ENCODE measurements at places on chromosomes 1 and 21. TPM values are rescaled to one million over a fixed set of nuclear protein-coding genes. Genes with fewer than 3 reads are reported as not detected.

DNA sequence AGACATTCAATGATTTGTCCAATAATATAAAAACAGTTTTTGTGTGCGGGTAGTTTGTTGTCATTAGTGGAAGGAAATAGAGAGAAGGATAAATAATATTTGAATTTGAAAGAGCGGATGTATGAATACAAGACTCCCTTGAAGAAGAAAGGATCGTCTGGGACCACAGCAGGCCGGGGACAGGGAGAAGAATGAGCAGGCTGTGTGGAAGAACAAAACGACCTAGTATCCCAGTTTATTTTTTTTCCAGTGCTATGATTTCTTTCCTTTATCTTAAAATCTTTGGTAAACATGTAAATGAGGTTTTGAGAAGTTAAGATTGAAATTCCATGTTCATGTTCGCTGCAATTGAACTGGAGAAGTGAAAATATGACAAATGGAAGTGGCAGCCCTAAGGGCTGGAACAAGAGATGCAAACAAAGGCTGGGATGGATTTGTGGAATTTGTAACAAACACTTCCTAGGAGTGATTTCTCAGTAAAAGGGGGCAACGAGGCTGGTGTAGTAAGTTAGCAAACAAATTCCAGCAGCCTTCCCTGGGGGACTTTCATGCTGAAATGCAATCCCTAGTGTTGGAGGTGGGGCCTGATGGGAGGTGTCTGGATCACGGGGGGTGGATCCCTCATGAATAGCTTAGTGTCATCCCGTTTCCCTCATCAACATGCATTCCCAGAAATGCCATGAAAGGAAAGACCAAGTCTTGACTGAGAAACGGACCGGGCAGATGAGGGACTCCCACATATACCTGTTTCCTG, 10.2 kb upstream of the IFI16 start:
- peaks cover 2% of the 10 kb centered on the region for H3K27me3 ChIP-seq
- peak; percentile 88 for DNase-seq
- H3K27ac ChIP-seq, result peak overlapping the region; percentile 94
- H3K4me3 ChIP-seq, result peak overlapping the region; percentile 76

GRCh38 chr21:44793592-44794374, 7.8 kb downstream of the UBE2G2 start:
- no peak for DNase-seq
- peaks cover 17% of the 10 kb centered on the region for H3K36me3 ChIP-seq
- H3K4me1 ChIP-seq, result peaks cover 12% of the 10 kb centered on the region
- no peaks in the 10 kb centered on the region for H3K27me3 ChIP-seq
- H3K4me3 ChIP-seq, result no peak overlapping the region
- H3K27ac ChIP-seq, result no peak overlapping the region

DNA sequence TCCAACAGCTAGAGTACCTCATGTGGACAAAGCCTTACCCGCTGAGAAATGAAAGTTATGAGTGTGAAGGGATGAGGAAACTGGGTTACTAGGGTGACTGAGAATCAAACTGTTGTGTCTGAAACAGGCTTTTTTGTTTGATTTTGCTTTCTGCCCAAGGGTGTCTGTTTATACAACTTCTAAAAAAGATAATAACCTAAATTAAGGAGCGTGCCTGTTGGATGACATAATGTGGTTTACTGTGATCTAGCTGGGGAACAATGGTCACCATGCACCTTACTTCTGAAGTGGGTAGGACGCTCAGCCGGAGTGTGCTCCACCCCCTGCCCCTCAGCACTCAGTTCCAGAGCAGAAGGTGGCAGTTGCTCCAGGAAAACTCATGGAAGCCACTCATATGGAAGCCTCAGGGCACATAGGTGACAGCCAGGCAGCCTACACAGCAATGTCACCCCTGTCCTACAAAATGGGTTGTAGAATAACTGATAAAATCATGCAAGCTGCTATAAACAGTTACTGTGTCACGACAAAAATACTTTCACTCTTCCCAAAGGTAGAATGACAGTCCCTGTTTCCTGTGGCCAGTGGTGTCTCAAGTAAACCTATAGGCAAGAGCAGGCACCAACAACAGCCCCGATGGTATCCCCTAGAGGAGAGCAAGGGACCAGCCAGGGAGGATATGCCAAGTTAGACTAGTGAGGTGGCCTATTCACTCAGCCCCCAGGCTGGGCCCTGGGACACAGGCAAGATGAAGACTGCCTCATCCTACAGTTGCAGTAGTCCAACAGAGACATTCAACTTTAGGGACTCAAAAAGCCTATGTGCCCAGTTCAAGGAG, 29.3 kb downstream of the SIPA1L2 start:
- H3K36me3 ChIP-seq, result peaks cover 8% of the 10 kb centered on the region
- no peak overlapping the region for H3K4me3 ChIP-seq
- H3K27me3 ChIP-seq, result no peaks in the 10 kb centered on the region
- peaks cover 16% of the 10 kb centered on the region for H3K4me1 ChIP-seq
- no peak overlapping the region for H3K27ac ChIP-seq

- no peak overlapping the region for H3K4me3 ChIP-seq
- H3K27ac ChIP-seq, result no peak overlapping the region
- DNase-seq, result no peak
Observed at GRCh38 chr1:174157157-174157806, 2.0 kb upstream of the RABGAP1L start.

DNA sequence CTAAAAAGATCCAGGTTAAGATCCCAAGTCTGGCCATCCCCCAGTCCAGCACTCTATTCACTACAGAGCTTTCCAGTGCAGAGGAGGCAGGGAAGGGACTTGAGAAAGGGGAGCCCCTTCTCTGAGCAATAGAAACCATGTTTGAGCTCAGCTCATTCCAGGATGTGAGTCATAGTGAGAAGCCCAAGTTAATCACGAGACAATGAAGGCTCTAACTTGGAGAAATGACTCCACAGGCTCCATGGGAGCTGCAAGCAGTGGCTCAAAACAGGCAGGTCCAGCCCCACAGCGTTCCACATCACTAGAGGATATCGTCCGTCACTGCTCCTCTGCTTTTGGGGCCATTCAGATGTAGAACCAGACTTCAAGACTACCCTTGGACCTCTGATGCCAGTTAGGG, 59.1 kb downstream of the CAMK2N1 start:
- H3K27me3 ChIP-seq, result peaks cover under 1% of the 10 kb centered on the region
- peaks cover 7% of the 10 kb centered on the region for H3K4me1 ChIP-seq
- H3K4me3 ChIP-seq, result no peak overlapping the region
- peaks cover 2% of the 10 kb centered on the region for H3K36me3 ChIP-seq

- no peak overlapping the region for H3K27ac ChIP-seq
- DNase-seq, result no peak
- peaks cover 61% of the 10 kb centered on the region for H3K27me3 ChIP-seq
- H3K4me3 ChIP-seq, result no peak overlapping the region
- H3K4me1 ChIP-seq, result peaks cover 28% of the 10 kb centered on the region
- no peaks in the 10 kb centered on the region for H3K36me3 ChIP-seq
Observed at GRCh38 chr1:228463009-228463558, 24.1 kb upstream of the RNF187 start.

DNA sequence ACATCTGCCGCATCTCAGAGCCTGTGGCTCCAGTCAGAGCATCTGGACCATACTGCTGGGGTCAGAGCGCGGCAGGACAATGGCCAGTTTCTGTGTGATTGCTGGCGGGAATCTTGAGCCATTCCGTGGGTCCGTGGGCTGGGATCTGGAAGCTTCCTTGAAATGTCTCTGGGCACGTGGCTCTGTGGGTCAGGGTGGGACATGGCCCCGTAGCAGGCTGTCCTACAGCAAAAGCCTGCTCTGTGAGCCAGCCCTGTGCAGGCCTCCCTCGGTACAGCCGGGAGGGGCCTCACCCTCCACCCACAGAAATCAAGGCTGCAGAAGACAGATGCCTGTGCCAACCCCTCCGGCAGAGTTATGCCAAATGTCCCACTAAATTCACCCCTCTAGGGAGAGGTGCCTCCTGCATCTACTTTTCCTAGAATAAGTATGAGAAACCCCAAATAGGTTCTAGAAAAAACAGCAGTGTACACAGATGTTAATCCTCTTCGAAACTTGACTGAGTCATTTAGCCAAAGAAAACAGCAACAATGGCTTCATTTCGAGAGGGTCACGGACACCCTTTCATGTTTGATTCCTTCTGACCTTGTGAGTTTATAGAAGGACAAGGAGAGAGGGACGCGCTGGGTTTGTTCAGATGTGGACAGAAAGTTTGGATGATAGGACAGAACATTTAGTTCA, 27.8 kb downstream of the COL18A1 start:
- H3K4me1 ChIP-seq, result peaks cover 69% of the 10 kb centered on the region
- H3K4me3 ChIP-seq, result no peak overlapping the region
- H3K36me3 ChIP-seq, result peaks cover 2% of the 10 kb centered on the region
- no peak for DNase-seq
- H3K27me3 ChIP-seq, result no peaks in the 10 kb centered on the region

DNA sequence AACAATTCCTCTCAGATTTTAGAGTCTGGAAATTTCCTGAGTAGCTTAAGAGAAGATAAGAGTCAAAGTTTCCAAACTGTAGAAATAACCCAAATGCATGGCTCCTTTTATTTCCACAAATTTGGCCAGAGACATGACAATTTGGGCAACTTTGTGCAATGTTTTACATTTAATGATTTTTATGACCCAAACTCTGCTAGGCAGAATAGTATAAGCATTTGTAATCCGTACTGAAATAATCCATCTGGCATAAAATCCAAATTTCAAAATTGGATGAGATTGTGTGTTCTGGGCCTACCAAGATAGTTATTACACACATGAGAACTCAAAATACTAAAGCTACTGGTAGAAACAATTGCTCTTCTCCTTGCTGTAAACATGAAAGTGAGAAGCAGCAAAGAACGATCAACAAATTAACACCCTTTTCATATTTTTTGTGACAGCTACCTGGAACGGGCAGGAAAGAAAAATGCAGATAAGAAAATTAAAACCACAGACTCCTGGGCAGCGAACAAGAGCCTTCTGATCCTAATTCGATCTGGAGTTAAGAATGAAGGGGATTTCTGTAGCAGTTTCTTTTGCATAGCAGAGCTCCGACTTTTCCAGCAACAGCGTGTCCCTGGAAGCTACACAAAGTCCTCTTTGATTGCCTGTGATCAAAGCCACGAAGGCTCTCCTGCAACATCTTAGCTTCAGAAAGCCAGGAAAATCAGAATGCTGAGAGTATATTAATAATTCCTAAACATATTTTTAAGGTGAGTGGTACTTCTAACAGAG, 191.2 kb downstream of the GRIK1 start:
- peaks cover 9% of the 10 kb centered on the region for H3K4me1 ChIP-seq
- no peak overlapping the region for H3K27ac ChIP-seq
- no peak overlapping the region for H3K4me3 ChIP-seq
- peaks cover 31% of the 10 kb centered on the region for H3K27me3 ChIP-seq
- no peak for DNase-seq

- H3K27ac ChIP-seq, result no peak overlapping the region
- no peak for DNase-seq
- H3K36me3 ChIP-seq, result no peaks in the 10 kb centered on the region
Observed at GRCh38 chr1:21594935-21595897, 73.9 kb downstream of the RAP1GAP start.

DNA sequence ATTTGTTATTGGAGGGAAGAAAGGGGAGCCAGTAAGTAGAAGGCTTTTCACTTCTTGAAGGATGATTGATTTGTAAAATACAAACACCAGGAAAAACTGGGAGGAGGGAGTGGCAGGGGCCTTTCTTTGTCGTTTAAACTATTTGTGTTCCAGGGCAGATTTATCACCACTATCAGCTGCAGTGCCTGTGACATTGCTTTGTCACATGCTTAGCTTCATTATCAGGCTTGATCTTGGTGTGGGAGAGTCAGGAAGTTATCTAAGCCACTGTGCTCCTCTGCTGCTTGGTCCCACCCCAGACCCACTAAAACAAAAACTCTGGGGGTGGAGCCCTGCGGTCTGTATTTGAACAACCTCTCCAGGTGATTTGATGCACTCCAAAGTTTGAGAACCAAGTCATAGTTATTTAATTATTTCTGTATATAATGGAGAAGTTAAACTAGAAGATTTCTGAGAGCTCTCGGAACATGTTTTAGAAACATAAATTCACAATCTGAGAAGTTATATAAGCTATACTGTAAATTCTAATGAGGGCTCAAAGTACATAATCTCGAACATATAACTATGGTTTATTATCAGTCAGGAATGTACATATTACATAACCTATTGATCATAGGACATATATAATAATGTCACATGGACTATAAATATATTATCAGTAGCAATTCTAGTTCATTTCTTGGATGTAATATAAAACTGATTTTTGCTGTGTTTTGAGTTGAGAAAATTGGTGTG, 87.9 kb downstream of the CDC14A start:
- no peak for DNase-seq
- peaks cover 1% of the 10 kb centered on the region for H3K36me3 ChIP-seq
- no peak overlapping the region for H3K27ac ChIP-seq
- no peak overlapping the region for H3K4me3 ChIP-seq

DNA sequence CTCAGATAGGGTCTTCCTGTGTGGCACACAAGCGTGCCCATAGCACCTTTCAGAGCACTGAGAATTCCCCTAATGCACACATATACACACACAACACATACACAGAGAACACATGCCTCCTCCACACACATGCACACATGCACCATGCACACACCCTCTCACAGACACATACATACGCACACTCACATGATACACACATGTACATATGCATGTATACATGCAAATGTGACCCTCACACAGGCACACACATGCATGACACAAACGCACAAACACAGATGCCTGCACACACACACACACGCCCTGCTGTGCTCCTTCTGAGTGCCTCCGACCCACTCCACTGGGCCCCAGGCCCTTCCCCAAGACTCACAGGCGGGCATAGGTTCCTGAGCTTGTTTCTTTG, 251.0 kb downstream of the PTPRU start:
- H3K4me3 ChIP-seq, result no peak overlapping the region
- H3K27ac ChIP-seq, result no peak overlapping the region
- H3K27me3 ChIP-seq, result no peaks in the 10 kb centered on the region
- no peaks in the 10 kb centered on the region for H3K4me1 ChIP-seq
- no peaks in the 10 kb centered on the region for H3K36me3 ChIP-seq

GRCh38 chr21:29323189-29323588, 24.5 kb downstream of the BACH1 start:
- H3K4me1 ChIP-seq, result peaks cover 36% of the 10 kb centered on the region
- peaks cover 37% of the 10 kb centered on the region for H3K36me3 ChIP-seq
- no peaks in the 10 kb centered on the region for H3K27me3 ChIP-seq
- H3K27ac ChIP-seq, result no peak overlapping the region
- no peak overlapping the region for H3K4me3 ChIP-seq

- no peak overlapping the region for H3K27ac ChIP-seq
- H3K27me3 ChIP-seq, result no peaks in the 10 kb centered on the region
- no peak for DNase-seq
- no peaks in the 10 kb centered on the region for H3K36me3 ChIP-seq
Observed at GRCh38 chr1:106727171-106727570, 329.3 kb upstream of the PRMT6 start.

DNA sequence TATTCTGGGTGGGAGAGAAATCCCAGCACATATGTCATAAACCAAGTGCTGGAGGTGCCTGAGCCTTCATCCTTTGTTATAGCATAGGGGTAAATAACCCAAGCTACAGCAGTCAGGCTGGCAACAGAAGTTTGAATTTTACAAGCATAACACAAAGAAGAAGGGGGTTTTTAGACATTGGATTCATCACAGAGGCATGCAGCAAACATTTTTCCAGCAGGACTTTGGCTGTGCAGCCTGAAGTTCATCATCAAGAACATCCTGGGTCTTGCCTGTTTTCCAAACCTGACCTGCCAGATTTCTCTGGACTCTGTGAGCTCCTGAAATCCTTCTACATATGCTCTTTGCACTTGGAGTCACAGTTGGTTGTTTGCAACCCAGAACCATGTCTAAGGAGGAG, 16.2 kb downstream of the PTGER3 start:
- DNase-seq, result no peak
- H3K36me3 ChIP-seq, result no peaks in the 10 kb centered on the region
- H3K4me3 ChIP-seq, result no peak overlapping the region
- H3K27me3 ChIP-seq, result peaks cover 42% of the 10 kb centered on the region
- H3K27ac ChIP-seq, result no peak overlapping the region
- no peaks in the 10 kb centered on the region for H3K4me1 ChIP-seq

The CCDC30 gene
- total RNA-seq, result 3.3 TPM

The CYYR1 gene
- 4.7 TPM for total RNA-seq

The CFHR3 gene
- 0.42 TPM for total RNA-seq

The ACTL8 gene
- total RNA-seq, result not detected

The WDR64 gene
- total RNA-seq, result not detected

The LCE6A gene
- not detected for total RNA-seq

The CD1B gene
- not detected for total RNA-seq

The ATP13A2 gene
- total RNA-seq, result 69.9 TPM
